Bronchus fibroblast of lung (primary cell): ENCODE measurements at places on chromosomes 2 and 18. TPM values are rescaled to one million over a fixed set of nuclear protein-coding genes. Genes with fewer than 3 reads are reported as not detected.

WNT10A gene
- total RNA-seq = not detected in 2 replicates

COL4A4 gene
- total RNA-seq = under 0.01 and 0.15 TPM in 2 replicates

RGPD4 gene
- not detected in 2 replicates for total RNA-seq

TNS1 gene
- total RNA-seq = 15.3 and 18.3 TPM in 2 replicates

CNRIP1 gene
- total RNA-seq = 61.2 and 62.9 TPM in 2 replicates

PDE1A gene
- 1.3 TPM in 1 of 2 replicates, not detected in the other for total RNA-seq

AMER3 gene
- total RNA-seq = not detected in 2 replicates

CDH2 gene
- total RNA-seq = 12.0 and 12.1 TPM in 2 replicates

MC5R gene
- not detected in 2 replicates for total RNA-seq

RUFY4 gene
- total RNA-seq = not detected in 2 replicates

CETN1 gene
- not detected in 2 replicates for total RNA-seq

LIMS4 gene
- total RNA-seq = not detected in 2 replicates

GPR39 gene
- 2.4 and 3.7 TPM in 2 replicates for total RNA-seq

DSEL gene
- total RNA-seq = 18.0 and 21.5 TPM in 2 replicates

PAX8 gene
- total RNA-seq = 0.17 and 0.45 TPM in 2 replicates

MGAT4A gene
- not detected in 2 replicates for total RNA-seq

MYCN gene
- not detected in 2 replicates for total RNA-seq

DYSF gene
- under 0.01 TPM in 1 of 2 replicates, not detected in the other for total RNA-seq

LRP1B gene
- total RNA-seq = under 0.01 TPM in 2 replicates

CLEC4F gene
- total RNA-seq = not detected in 2 replicates

TXNDC2 gene
- not detected in 2 replicates for total RNA-seq

ANKRD23 gene
- total RNA-seq = 0.84 and 0.89 TPM in 2 replicates

NYAP2 gene
- not detected in 2 replicates for total RNA-seq

MAB21L4 gene
- total RNA-seq = not detected in 2 replicates

DTNA gene
- 8.3 and 10.4 TPM in 2 replicates for total RNA-seq

SERPINB13 gene
- total RNA-seq = not detected in 2 replicates

SLC30A3 gene
- 0.15 and 0.34 TPM in 2 replicates for total RNA-seq

UGT1A3 gene
- total RNA-seq = not detected in 2 replicates

CTAGE1 gene
- total RNA-seq = not detected in 2 replicates

RAMP1 gene
- total RNA-seq = 22.0 and 23.4 TPM in 2 replicates

CBLN2 gene
- not detected in 2 replicates for total RNA-seq

LRRTM1 gene
- not detected in 2 replicates for total RNA-seq

MOCOS gene
- total RNA-seq = 6.1 and 6.4 TPM in 2 replicates

DOK1 gene
- 20.1 and 23.0 TPM in 2 replicates for total RNA-seq

GPR35 gene
- total RNA-seq = under 0.01 and 0.15 TPM in 2 replicates

NEU4 gene
- total RNA-seq = not detected in 2 replicates
